Tracheal epithelial cell (primary cell): ENCODE measurements at places on chromosomes 1 and 21. TPM values are rescaled to one million over a fixed set of nuclear protein-coding genes. Genes with fewer than 3 reads are reported as not detected.

CDK18 gene
- 6.0 and 19.5 TPM in 2 replicates for total RNA-seq

SLC16A4 gene
- total RNA-seq, result 36.9 and 48.2 TPM in 2 replicates

HCN3 gene
- total RNA-seq, result 0.43 and 0.72 TPM in 2 replicates

SLC35E2B gene
- total RNA-seq, result 11.6 and 16.4 TPM in 2 replicates

ZNF281 gene
- 16.4 and 17.8 TPM in 2 replicates for total RNA-seq

NR5A2 gene
- 0.24 TPM in 1 of 2 replicates, not detected in the other for total RNA-seq

C2CD4D gene
- under 0.01 TPM in 1 of 2 replicates, not detected in the other for total RNA-seq

MX1 gene
- total RNA-seq, result 1.7 and 16.1 TPM in 2 replicates

NOS1AP gene
- not detected in 2 replicates for total RNA-seq

RAB42 gene
- total RNA-seq, result 0.21 and 30.6 TPM in 2 replicates

TSTD1 gene
- total RNA-seq, result 104 and 173 TPM in 2 replicates

OR6N1 gene
- total RNA-seq, result not detected in 2 replicates

PLCH2 gene
- total RNA-seq, result 91.0 and 107 TPM in 2 replicates

PRMT2 gene
- total RNA-seq, result 97.0 and 124 TPM in 2 replicates

CLCA4 gene
- 0.96 and 6.8 TPM in 2 replicates for total RNA-seq

OR10Z1 gene
- not detected in 2 replicates for total RNA-seq

HSD3B1 gene
- total RNA-seq, result not detected in 2 replicates

VCAM1 gene
- 0.21 and 37.8 TPM in 2 replicates for total RNA-seq

FDPS gene
- total RNA-seq, result 183 and 331 TPM in 2 replicates
